ENCODE measurements at places on chromosomes 6 and 20. TPM values are rescaled to one million over a fixed set of nuclear protein-coding genes. Genes with fewer than 3 reads are reported as not detected.

EHMT2 gene
- total RNA-seq = 62.0 TPM

TMEM74B gene
- total RNA-seq = not detected

RCAN2 gene
- 8.0 TPM for total RNA-seq

COL21A1 gene
- total RNA-seq = 29.5 TPM

MOCS1 gene
- total RNA-seq = 8.4 TPM

CCDC167 gene
- total RNA-seq = 35.0 TPM

JAG1 gene
- 39.2 TPM for total RNA-seq

MRPL18 gene
- 70.6 TPM for total RNA-seq

TAAR1 gene
- total RNA-seq = not detected

POM121L2 gene
- not detected for total RNA-seq

PXDC1 gene
- 39.4 TPM for total RNA-seq

ZSCAN12 gene
- 6.5 TPM for total RNA-seq

MAD2L1BP gene
- 20.6 TPM for total RNA-seq

KCNK16 gene
- not detected for total RNA-seq

TINAG gene
- not detected for total RNA-seq

PSORS1C1 gene
- 7.0 TPM for total RNA-seq

C6orf15 gene
- not detected for total RNA-seq

MCHR2 gene
- total RNA-seq = not detected

SSR1 gene
- total RNA-seq = 94.4 TPM

MDC1 gene
- total RNA-seq = 12.1 TPM

ANGPT4 gene
- not detected for total RNA-seq

ASCC3 gene
- 132 TPM for total RNA-seq

PHACTR3 gene
- not detected for total RNA-seq

ERVFRD-1 gene
- total RNA-seq = not detected

C20orf202 gene
- total RNA-seq = 0.09 TPM

CLDN20 gene
- not detected for total RNA-seq

CNBD2 gene
- 2.2 TPM for total RNA-seq

PLEKHG1 gene
- 3.7 TPM for total RNA-seq

ULBP3 gene
- 0.41 TPM for total RNA-seq

SLC26A8 gene
- total RNA-seq = not detected

PRSS16 gene
- total RNA-seq = not detected

MLN gene
- total RNA-seq = not detected

SMAP1 gene
- total RNA-seq = 32.4 TPM

SOX12 gene
- 7.7 TPM for total RNA-seq

ELOVL2 gene
- total RNA-seq = 0.16 TPM

CCN5 gene
- total RNA-seq = 266 TPM

FAM110A gene
- 5.4 TPM for total RNA-seq

TCF21 gene
- 5.0 TPM for total RNA-seq
